ENCODE measurements at places on chromosomes 13 and 19.

DNA sequence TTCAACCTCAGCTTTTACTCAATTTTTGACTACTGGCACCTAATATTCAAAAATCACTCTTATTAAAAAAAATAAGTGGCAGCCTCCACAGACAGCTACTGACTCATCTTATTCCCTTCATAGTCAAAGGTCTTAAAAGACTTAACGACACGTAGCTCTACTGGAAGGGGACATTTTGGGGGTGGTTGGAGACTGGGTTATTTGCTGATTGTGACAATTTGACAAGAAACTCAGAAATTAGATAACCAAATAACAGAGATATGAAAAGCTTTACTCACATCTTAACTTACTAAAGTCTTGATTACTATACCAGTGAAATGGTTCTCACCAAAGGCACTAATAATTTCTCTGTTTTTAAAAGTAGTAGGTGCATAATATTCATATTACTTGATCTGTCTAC, 25.7 kb downstream of the UGGT2 start:
- DNase-seq: no peak

GRCh38 chr19:18421371-18421959, 2.3 kb downstream of the SSBP4 start:
- DNase-seq: no peak

GRCh38 chr19:32702010-32702409, 10.4 kb downstream of the NUDT19 start:
- no peak for DNase-seq

- no peak for DNase-seq
Observed at GRCh38 chr19:45032421-45032820, 6.4 kb upstream of the CLASRP start.

GRCh38 chr13:96091164-96092117, 1.5 kb downstream of the HS6ST3 start:
- no peak for DNase-seq

DNA sequence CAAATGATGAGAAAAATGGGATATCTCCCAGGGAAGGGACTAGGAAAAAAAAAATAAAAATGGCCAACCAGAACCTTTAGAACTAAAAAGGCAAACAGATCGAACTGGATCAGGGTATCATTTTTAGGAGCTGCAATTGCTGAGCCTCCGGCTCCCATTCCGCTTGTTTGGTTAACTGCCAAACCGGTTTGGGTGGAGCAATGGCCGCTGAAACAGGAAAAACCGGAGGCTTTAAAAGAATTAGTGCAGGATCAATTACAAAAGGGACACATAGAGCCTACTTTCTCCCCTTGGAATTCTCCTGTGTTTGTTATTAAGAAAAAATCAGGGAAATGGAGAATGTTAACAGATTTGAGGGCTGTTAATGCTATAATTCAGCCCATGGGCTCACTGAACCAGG, 12.7 kb upstream of the ZNF443 start:
- DNase-seq: no peak

- no peak for DNase-seq
Observed at GRCh38 chr19:42335374-42335936, 10.0 kb downstream of the MEGF8 start.
